ENCODE measurements at places on chromosomes 3 and 15.

GRCh38 chr15:49693498-49693897 is 72.7 kb downstream of the DTWD1 start:
- DNase-seq: no peak

- DNase-seq: no peak
Observed at GRCh38 chr15:65058394-65059368, 9.1 kb downstream of the RASL12 start.

- DNase-seq: no peak
Observed at GRCh38 chr15:88512078-88512477, 34.4 kb downstream of the DET1 start.

DNA sequence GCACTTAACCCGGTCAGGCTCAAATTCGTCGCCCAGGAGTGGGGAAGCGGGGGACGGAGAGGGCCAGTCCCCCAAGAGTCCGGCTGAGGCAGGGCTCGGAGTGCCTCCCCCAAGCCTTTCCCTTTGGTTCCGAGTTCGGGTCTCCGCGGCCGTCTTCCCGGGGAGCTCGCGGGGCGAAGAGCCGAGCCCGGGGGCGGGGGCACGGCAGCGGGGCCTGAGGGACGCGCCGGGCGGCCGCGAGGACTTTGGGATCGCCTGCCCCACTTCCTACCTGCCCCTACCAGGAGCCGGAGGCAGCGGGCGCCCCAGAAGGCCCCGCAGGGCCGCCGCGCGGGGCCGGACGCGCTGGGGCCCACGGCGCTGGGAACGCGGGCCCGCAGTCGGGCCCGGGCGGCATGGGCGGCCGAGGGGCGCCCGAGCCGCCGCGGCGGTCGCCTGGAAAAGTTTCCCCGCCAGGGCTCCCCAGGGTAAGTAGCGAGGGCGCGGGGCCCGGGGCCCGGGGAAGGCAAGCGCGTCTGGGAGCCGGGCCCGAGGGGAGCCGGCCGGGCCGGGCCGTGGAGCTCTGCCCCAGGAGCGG is 2.8 kb downstream of the FURIN start:
- no peak for DNase-seq

DNA sequence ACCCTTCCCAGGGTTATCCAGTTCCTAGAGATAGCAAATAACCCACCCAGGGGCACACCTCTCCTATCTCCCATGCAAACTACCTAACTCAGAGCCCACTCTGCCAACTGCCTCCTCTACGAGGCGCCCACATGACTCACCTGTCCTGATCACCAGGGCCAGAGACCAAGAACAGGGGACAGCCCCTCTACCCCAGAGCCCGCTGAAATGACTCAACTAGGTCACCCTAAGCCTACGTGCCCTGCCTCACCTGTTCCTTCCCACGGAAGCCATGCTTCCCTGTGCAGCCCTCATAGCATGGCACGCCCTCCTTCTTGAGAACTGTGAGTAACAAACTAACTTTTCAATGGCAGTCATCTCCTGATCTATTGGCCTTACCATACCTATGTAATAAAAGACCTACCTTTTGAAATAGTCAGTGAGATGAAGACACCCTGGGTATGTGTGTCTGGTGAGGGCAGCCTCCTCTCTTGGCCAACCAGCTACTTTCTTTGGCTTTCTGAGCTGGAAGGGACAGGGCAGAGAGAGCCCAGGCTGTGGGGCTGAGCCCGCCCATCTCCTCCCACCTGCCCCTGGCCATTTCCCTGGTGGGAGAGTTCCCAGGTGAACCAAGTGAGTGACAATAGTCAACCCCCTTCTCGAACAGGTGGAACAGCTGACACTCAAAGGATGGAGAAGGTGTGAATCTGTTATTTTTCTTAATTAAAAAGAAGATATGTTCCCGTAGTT is 25.5 kb upstream of the PRR23E start:
- DNase-seq: no peak

DNA sequence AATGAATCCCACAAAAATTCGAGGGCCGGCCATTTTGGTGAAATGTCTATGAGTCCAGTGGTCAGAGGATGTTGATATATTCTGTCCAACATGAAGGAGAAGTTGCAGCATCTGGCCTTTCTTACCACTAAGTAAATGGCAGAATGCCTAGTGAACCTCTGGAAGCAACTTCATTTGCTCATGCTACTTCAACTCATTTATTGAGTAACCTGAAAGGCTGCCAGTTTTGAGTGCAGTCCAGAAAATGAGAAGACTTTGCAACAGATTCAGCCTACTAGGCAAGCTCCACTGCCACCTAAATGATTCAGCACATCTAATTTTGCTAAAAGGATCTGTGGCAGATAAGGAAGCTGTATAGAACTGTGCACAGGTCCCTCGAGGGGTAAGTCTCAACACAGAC is 265.0 kb downstream of the OPA1 start:
- peak; percentile 77 for DNase-seq

Data from HL-60 (cell line).